ENCODE measurements at places on chromosomes 1 and 21.

GRCh38 chr1:172914501-172915144 is 136.1 kb downstream of the TNFSF18 start:
- no peak for DNase-seq

DNA sequence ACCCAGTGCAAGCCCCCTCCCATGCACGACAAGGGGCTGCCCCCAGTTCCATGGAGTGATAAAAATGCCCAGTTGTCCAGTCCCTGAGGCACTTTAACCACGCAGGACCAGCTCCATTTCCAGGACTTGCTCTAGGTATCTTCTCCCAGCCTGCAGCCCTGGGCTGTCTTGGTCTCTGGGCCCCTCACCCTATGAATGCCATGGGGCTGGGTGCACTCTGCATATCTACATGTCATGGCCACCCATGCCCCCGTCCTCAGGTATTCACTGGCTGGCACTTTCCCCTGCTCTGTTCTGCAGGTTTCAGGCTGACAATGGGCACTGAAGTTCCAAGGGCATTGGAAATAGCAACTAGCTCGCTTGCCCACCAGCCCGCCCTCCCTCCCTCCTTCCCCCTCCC is 19.6 kb upstream of the C1orf174 start:
- DNase-seq = no peak

DNA sequence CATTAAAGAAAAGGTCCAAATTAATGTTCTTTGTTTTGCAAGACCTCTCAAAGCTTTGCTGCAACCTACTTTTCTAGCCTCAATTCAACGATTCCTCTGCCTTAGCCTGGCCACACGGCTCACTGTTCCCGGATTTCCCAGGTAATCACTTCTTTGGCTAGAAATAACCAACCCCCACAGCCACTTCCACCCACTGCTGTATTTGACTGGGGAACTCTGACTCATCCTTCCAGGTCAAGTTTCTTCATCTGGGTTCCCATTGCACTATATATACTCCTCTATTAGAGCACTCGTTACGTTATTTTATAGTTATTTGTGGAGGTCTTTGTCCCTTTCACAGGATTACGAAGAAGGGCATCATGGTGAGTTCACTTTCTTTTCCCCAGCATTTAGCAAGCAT is 185.9 kb downstream of the CACNA1E start:
- no peak for DNase-seq

DNA sequence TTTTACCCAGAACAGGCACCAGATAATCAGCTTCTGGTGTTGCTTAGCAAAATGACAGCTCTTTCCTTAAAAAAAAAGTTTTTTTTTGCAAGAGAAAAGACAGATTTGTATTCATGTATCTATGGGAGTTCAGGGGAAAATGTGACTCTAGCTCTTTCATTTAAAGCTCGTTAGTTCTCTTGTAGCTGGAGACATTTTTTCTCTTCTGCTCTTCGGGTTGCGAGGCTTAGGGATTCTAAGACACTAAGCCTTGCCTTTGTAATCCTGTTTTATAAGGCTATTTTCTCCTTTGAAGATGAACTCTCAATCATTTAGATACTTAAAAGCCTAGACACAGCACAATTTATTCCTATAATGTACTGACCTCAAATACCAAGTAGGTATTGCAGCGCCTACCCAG is 40.3 kb upstream of the EDARADD start:
- DNase-seq = no peak

GRCh38 chr1:193083365-193084088 is 21.7 kb downstream of the GLRX2 start:
- no peak for DNase-seq

DNA sequence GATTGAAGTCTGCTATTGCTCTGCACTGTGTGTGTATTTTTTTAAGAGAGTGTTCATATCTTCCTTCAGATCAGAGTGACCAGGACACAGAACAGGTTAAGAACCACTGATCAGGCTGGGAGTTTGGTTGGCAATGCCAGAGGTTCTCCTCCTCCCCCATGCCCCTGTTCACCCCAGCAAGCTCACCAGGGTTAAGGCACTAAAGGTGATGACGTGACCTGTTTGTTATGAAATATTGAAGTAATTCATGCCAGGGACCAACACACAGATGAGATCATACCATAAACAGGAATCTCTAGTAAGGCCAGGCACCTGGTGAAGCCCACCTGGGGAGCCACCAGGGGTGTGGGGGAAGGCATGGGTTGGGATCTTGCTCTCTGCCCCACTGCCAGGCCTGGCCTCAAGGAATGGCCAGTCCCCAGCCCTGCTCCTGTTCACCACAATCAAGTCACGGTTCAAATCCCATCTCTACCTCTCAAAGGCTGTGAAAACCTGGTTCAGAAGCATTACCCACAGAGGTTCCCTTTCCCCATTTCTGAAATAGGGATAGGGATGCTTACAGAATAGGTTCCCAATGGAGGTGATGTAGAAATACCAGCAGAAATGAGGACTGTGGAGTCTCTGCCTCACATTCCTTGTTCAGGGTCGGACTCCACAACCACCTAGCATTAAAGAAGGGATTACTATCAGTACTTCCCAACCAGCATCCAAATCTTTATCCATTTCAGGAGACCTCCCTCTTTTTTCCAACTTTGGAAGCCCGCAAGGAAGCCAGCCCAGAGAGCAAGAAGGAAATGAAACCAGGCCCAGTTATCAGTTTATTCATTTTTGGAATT is 2.4 kb downstream of the ID3 start:
- DNase-seq = no peak

DNA sequence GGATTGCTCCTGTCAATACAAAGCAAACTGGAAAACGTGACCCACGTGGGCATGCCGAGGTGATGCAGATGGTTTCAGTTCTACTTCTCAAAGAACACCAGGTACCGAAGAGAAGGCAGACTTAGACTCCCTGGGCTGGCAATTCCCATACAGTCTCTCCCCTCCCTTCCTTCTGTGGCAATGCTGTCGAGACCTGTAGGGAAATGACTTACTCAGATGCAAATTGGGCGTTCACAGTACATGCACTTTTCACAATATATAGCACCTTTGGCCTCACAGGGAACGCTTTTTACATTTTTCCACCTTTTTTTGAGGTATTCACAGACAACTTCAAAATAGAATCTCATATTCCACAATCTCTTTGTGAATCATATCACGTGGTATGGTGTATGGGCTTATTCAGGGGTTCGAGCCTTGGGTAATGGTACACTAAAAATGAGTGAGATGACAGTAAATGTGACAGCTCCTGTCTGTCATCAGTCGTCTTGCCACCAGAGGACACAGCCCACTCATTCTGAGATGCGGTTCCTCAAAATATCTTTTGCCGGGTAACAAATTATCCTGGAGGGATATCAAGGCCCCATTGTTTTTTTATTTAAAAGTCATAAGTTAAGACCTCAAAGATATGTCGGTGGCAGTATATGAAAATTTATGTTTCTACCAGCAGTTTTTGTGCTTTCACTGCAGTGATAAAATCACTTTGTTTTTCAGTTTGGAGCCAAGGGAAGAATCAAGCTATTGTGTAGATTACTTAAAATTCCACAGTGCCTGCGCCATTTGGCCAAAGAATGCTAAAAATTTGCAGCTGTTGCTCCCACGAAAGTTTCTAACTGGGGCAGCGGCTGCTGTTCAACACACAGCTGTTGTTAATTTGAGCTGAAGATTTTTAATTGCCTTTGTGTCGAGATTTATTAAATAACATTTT is 168.4 kb downstream of the ZZZ3 start:
- DNase-seq = no peak

DNA sequence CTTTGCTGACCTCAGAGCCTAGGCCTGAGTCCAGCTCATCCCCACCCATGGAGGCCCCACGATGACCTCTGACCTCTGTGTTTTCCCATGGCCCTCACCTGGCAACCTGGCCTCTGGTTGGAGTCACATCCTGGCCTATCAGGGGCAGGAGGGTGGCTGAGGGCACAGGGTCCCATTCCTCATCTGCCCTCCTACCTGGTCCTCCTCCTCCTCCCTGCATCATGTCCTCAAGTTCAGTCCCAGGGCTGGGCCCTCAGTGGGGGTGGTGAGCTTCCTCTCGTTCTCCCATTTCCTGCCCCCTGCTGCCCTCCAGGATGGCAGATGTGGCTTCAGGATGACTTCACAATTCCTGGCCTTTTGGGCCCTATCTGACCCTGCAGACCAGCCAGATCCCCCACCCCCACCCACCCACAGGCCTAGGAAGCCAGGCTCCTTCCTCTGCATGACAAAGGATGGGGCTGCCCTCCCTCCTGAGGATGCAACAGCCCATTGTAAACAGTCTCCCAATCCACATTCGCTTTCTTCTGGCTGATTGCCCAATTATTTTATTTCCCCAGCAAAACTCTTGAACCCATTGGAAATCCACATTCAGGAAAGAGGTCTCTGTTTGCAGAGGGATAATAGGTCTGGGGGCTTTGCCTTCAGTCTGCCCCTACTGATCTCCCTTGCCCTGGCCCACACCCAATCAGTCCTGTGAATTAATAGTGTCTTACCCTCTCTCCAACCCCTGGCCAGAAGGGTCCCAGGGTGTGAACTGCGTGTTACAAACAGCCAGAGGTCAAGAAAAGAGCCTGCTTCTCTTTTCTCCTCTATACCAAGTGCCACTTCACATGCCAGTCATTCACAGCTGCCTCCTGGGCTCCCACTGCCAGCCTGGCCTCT is 10.3 kb upstream of the LEFTY1 start:
- no peak for DNase-seq

DNA sequence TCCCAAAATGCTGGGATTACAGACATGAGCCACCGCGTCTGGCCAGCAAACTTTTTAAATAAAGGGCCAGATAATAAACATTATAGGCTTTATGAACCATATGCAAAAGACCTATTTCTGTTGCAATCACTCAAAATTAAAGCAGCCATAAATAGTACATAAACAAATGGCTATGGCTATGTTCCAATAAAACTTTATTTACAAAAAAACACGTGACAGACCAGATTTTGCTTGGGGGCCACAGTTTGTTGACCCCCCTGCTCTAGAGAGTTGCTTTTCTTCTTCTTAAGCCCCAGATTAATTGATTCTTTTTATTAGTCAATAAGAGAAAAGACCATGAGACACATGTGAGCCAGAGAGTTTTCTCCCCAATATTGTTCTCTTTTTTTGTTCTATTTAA is 138.3 kb downstream of the MACF1 start:
- no peak for DNase-seq

DNA sequence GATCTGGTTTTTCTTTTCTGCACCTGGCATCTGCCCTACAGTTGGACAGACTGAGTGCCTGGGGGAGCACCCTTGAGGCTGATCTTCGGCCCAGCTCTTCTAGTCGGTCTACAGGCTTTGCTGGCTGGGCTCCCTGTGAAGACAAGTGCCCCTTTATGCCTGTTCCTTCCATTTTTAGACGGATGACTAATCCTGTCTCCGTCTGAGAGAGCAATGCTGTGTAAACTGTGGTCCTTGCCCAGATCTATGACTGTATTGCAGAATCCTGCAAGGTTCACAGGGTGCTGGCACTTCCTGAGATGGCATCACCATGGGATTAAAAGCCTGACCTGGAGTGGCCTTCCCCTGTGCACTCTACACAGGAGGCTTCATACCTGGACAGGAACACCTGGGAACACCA is 47.6 kb upstream of the SAMD13 start:
- no peak for DNase-seq

DNA sequence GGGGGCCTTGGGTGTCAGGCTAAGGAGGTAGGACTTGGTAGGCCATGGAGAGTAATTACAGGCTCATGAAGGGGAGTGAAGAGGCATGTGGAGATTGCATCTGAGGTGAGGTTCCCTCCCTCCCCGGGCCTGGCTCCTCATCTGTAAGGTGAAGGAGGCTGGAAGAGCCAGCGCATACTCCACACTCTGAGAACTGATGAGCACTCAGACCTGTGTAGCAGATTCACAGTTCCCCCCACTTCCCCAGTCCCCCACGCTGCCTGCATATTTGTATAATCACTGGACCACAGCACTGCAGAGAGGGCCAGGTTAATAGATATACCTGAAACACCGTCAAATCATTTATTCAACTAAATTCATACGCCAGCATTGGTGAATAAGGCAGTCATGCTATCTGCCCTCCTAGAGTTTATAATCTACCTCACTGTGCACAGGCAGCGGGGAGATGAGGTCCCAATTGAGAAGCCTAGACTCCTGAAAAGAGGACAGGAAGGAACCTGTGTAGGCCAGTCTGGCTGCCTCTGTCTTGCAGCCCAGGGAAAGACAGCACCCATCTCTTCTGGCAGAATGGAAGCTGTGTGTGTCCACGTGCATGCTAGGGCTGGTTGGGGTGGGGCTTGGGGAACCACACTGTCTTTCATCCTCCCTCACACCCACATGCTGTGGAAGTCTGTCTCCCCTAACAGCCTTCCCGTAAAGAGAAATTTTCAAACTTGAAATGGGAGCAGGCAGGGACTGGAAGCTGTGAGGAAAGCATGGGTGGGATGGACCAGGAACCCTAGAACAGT is 110.6 kb upstream of the ATP1A1 start:
- no peak for DNase-seq

- no peak for DNase-seq
Observed at GRCh38 chr1:36583980-36584782, 101.5 kb upstream of the CSF3R start.

GRCh38 chr1:86151427-86151826 is 5.1 kb downstream of the COL24A1 start:
- no peak for DNase-seq

- peak; percentile 2 for DNase-seq
Observed at GRCh38 chr1:47187231-47187925, 2.5 kb downstream of the PDZK1IP1 start.

DNA sequence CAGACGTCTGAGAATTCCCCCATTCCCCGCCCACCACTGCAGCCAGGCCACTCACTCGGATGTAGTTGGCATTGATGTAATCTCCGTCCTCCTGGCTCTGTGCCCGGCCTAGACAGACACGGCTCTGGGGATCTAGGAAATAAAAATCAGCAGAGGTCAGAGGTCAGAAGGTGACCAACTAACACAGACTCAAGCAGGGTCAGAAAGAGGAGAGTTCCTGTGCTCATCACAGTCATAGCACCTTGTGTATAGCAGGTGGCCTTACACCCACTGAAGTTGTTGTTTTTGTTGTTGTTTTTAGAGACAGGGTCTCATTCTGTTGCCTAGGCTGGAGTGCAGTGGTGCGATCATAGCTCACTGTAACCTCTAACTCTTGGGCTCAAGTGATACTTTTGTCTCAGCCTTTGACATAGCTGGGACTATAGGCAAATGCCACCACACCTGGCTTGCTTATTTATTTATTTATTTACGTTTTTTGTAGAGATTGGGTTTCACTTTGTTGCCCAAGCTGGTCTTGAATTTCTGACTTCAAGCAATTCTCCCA is 4.9 kb downstream of the PTPN7 start:
- DNase-seq = peak; percentile 84

GRCh38 chr1:157400766-157401165 is 151.5 kb downstream of the FCRL5 start:
- no peak for DNase-seq

GRCh38 chr1:6427441-6428390 is 3.1 kb downstream of the ESPN start:
- no peak for DNase-seq

- DNase-seq = no peak
Observed at GRCh38 chr21:30083225-30083945, 83.2 kb downstream of the CLDN17 start.

GRCh38 chr1:92653605-92654381 is 131.1 kb downstream of the EVI5 start:
- peak; percentile 69 for DNase-seq
